ENCODE measurements at places on chromosomes 12 and 14.

DNA sequence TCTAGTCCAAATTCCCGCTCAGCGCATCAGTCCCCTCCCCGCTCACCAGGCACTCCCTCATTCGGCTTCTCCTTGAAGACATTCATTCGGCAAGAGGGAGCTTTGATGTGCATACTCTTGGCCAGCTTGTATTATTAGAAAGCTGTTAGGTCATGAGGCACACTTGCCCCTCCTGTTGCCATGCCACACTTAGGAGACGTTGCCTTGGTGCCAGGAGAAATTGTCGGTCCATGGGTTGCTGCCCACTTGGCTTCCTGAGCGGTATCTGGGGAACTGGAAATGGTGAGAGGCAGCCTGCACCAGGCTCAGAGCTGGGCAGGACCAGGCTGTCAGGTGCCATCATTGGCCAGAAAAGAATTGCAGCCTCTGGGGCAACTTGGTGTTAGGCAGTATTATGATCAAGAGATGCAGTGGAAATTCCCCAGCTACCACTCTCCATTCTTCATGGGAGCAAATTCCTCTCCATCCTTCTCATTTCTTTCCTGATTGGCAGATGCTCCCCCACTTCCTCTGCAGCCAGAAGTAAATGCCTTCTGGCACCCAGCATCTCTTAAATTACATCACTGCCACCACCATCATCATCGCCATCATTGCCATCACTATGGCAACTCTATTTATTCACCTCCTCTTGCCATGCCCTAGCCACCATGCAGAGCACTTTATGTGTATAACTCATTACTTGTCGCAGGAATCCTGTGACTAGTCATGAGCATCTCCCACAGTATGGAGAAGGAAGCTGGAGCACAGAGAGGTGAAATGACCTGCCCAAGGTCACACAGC lies 12.4 kb downstream of the CABP1 start:
- DNase-seq = no peak

GRCh38 chr14:101588990-101589389 lies 27.7 kb downstream of the DIO3 start:
- no peak for DNase-seq

DNA sequence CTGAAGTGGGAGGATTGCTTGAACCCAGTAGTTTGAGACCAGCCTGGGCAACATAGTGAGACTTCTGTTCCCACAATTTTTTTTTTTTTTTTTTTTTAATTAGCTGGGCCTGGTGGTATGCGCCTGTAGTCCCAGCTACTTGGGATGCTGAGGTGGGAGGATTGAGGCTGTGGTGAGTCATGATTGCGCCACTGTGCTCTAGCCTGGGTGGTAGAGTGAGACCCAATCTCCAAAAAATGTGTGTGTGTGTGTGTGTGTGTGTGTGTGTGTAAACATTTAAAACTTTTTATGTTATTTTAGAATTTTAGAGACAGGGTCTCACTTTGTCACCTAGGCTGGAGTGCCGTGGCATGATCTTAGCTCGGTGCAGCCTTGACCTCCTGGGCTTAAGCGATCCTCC lies 6.8 kb downstream of the PPP1R36 start:
- DNase-seq = no peak

- no peak for DNase-seq
Observed at GRCh38 chr14:87233806-87234384, 759.1 kb downstream of the GALC start.

All from stimulated activated CD8-positive, alpha-beta memory T cell treated with anti-CD3 and anti-CD28 coated beads, Interleukin-4, amount 100 ng/mL, for 1 hour (primary cell).